ENCODE measurements at places on chromosomes 12 and 14. TPM values are rescaled to one million over a fixed set of nuclear protein-coding genes. Genes with fewer than 3 reads are reported as not detected.

DNA sequence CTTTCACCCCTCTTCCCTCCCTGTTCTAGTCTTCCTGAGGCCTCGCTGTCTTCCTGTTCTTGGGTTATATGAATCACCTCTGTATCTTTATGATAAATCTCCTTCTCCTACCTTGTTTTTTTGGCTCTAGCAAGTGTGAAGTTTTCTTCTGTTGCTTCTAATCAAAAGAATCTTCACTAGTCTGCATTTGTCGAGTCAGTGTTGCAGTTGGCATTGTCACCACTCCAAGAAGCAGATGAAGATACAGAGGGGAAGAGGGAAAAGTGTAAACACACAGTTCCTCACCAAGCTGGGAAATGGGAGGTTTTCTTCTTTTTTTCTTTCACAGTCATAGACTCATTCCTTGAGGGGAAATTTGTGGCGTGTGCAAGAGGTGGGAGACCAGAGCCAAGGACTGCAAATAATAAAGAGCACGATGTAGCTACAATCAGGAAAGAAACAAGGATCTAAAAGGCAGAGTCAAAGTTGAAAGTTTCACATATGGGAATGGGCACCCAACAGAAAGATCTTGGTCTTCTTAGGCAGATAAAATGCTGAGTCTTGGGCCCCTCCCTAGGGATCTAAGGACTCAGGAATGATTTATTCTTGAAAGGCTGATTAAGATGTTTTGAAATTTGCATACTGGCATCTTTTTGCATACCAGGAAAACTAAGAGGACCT lies 22.2 kb upstream of the PRICKLE1 start:
- no peak for DNase-seq

DNA sequence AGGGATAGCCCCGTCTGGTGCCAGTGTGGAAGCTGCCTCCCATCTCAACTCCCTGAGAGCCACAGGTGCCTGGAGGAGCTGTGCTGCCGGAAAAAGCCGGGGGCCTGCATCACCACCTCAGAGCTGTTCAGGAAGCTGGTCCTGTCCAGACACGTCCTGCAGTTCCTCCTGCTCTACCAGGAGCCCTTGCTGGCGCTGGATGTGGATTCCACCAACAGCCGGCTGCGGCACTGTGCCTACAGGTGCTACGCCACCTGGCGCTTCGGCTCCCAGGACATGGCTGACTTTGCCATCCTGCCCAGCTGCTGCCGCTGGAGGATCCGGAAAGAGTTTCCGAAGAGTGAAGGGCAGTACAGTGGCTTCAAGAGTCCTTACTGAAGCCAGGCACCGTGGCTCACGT lies 25.5 kb upstream of the P2RX4 start:
- DNase-seq, result no peak

DNA sequence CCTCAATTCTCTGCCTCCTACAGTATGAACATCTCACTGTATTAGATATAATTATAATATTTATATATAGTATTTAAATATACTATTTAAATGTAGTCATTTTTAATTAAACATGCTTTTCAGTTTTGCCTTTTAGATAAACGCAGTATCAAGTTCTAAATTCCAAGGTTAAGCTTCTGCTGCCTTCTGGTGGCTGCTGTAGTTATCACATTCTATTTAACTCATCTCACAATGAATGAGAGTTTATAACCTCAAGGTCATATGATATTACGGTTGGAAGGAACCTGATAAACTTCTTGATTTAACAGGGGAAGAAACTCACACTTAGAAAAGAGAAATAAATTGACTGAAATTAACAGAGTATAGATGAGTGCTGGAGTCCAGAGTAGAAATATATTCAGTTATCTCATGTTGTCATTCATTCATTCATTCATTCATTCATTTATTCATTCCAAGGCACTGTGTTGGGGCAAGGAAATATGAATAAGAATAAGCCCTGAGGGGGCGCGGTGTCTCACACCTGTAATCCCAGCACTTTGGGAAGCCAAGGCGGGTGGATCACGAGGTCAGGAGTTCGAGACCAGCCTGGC lies 31.9 kb downstream of the GUCY2C start:
- peak; percentile 12 for DNase-seq

GRCh38 chr12:84913129-84913515 lies 523 bp upstream of the SLC6A15 start:
- DNase-seq, result no peak

Gene RNF212B
- not detected for total RNA-seq

Gene TBX3
- total RNA-seq, result not detected

Gene CAPZA3
- total RNA-seq, result not detected

Data from activated naive CD4-positive, alpha-beta T cell treated with anti-CD3 and anti-CD28 coated beads, Interleukin-2, amount 50 U/mL, for 72 hours (primary cell).